NCI-H1417 (cell line): ENCODE measurements at places on chromosomes 3 and 15.
A peak's percentile ranks its signal among the peaks of the same experiment; 100 is the strongest.

DNA sequence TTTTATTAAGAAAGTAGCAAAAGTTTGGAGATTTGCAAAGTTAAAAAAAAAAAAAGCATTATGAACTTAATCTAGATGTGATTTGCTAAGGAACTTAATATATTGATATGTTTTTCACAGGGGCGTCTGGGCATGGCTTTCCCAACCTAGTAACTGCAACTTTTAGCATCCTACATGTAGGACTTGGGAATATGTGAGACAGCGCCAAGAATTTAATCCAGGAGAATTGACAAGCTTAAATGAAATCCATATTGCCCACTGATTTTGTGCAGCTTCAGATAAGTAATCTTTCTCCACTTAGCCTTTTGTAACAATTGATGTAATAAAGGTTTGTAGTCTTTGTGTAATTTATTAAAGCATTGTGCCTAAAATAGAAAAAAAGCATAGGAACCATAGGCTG is 982 bp upstream of the GABPB1 start:
- DNase-seq = no peak

- DNase-seq = no peak
These were observed 22.3 kb downstream of the THRB start for GRCh38 chr3:24472358-24472757.

DNA sequence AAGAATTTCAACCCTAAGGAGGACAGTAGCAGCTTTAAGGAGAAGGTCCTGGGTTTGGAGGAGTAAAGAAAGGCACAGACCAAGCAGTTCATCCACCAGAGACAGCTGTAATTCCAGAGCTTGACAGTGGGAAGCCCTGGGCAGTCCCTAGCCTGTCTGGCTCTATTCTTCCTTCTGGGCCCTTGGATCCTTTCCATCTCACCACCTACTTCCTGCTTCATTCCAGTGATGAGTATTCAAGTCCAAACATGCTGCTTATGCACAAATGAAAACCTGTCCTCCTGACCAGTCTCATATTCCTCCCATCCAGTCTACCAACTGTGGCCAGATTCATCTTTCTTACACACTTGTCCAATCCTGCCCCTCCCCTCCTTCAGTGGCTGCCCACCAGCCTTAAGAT is 171.4 kb downstream of the CNTN3 start:
- DNase-seq = no peak

DNA sequence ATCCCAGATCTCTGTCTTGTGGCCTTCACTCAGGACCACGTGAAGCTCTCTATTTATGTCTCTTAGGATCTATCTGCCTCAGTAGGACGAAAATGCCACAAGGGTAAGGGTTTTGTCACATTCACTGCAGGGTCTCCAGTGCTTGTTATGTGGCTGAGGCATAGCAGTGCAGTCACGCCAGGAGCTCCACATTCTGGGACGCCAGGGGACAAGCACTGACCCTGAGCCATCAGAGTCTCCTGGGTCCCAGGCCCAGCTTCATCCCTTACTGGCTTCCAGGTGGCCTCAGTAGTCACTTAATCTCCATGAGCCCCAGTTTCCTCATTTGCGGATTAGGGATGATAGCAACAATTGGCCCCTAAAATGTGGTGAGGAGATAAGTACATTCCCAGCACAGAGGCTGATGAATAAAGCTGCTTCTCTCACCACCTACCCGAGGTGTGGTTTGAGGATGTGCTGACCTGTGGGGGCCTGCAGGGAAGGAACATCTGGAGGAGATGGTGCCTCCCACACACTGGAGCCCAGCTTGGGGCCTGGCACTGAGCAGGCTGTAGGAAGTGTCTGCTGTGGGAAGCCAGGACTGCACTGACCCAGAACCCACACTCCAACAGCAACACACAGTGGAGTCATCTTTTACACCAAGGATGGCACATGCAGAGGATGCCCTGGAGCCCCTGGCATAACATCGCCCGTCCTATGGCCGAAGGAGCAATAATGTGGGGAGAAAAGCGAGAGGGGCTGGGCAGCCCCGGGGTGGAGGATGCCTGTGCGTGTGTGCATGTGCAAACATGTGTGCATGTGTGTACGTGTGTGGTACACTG is 93.2 kb upstream of the IQSEC1 start:
- no peak for DNase-seq

- DNase-seq = no peak
These were observed 52.5 kb upstream of the ATP2B2 start for GRCh38 chr3:10557781-10558373.

- DNase-seq = no peak
These were observed 265.8 kb downstream of the RPLP1 start for GRCh38 chr15:69718436-69718835.

GRCh38 chr3:197010556-197011351 is 18.9 kb downstream of the MELTF start:
- DNase-seq = peak; percentile 27

DNA sequence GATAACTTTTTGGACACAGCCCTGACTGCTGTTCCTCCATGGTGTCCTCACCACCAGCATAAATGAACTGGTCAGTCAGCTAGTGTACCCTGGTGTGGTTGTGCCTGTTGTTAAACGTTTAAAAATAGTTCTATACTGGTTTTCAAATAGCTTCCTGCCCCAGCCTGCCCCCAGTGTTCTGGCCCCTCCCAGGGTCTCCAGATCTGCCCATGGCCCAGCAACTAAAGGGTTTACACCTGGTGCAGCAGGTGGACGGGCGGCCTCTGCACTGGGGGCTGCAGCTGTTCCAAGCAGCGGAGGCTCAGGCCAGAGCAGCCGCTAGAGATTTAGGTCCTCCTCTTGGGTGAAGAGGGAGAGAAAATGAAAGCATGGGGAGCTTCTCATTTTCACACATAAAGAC is 6.1 kb upstream of the NR2E3 start:
- no peak for DNase-seq

- peak; percentile 7 for DNase-seq
These were observed 61.3 kb downstream of the HERC2 start for GRCh38 chr15:28260722-28261121.

- DNase-seq = no peak
These were observed 16.4 kb downstream of the FAM107A start for GRCh38 chr3:58560771-58561311.

GRCh38 chr15:89948796-89949195 is 36.0 kb upstream of the ARPIN start:
- DNase-seq = no peak

DNA sequence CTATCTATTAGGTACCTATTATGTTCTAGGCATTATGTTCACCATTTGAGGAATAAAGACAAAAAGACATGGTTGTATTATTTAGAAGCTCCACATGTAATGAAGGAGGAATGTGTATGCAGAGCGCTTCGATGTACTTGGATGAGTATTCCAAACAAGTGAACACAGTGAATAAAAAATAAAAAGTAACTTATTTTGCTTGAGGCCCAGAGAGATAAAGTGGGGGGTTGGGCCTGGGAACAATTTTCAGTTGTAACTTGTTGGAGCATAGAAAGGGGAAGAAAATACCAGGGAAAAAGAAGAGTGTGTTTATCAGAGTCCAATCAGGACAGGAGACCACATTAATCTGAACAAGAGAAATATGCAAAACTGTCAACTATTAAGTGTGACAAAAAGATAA is 445.7 kb upstream of the BCHE start:
- no peak for DNase-seq

- DNase-seq = no peak
These were observed 235.4 kb downstream of the OTOL1 start for GRCh38 chr3:161731968-161732367.
